ENCODE measurements at places on chromosomes 5 and 9.

DNA sequence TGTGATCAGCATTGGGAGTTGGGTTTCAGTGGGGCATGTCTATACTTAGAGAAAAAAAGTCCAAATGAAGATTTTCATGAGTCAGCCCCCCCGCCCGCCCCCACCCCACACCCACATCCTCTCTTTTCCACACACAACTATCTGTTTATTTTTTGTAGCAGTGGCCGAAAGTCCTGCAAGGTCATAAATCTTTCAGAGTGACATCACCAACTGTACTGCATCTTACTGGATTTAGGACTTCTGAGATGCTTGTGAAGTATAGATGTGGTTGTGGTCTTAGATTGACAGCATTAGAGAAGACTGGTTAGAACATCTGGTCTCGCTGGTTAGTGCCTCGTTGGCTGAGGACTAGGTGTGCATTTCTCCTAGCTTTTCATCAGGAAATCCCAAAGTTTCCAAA, 7.3 kb upstream of the ROPN1L start:
- DNase-seq: no peak

DNA sequence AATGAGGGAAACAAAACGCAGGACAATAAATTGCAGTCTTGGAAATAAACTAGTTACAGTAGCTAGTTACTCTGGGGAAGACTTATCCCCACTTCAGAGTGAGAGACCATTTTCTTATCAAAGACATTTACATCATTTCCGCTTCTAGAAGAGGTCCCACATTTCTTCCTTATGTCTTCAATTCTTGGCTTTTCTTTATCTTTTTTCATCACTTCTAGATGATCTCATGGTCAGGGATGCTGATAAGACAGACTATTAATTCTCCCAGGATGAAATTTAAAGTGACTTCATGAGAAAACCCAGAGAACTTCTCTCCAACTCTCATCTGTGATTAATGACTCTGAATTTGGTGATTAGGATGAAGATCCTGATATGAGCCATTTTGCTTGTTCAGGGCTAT, 229.1 kb downstream of the MTRR start:
- no peak for DNase-seq

GRCh38 chr5:122259995-122260394, 52.0 kb upstream of the SNCAIP start:
- no peak for DNase-seq

DNA sequence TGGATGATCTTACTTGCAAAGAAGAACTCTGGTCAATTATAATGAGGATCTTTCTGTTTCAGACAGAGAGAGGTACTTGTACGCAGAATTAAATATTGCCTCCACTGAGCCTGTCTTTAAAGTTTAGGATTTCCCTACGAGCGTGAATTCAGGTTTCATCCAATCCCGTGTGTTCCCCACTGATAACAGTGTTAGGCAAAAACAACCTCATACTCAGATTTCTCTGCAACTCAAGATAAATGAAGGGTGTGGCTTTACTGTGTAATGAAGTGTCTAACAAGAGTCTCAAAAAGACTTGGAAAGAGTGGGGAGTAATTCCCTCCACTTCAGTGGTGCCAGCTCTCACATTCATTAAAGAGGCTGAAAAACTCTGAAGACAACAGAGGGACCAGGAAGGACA, 53.2 kb upstream of the ACO1 start:
- DNase-seq: no peak

GRCh38 chr5:121019106-121019505, 555.0 kb downstream of the PRR16 start:
- DNase-seq: no peak

DNA sequence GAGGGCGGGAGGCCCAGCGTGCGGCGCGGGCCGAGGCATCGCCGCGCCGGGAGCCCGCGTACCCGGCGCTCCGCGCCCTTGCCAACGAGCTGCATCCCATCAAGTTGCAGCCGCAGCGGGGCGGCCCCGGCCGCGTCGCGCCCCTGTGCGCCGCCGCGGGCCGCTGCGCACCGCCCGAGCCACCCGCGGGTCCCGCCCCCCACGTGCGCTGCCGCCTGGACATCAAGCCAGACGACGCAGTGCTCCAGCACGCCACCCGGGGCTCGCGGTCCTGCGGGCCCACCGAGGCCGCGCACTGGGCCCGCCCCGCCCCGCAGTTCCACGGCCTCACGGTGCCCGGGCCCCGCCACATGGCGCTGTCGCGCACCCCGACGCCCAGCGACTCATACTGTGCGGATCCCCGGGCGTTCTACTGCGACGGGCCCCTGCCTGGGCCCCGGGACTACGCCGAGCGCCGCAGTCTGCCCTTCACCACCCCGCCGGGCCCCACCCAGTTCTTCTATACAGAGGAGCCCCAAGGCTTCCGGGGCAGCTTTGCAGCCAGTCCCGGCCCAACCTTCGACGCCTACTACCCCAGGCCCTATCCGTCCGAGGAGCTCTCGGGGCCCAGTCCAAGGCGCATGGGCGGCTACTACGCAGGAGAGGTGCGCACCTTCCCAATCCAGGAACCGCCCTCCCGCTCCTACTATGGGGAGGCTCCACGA, 2.6 kb downstream of the AJM1 start:
- DNase-seq: no peak

- peak; percentile 54 for DNase-seq
Observed at GRCh38 chr5:116572350-116573278, 2.0 kb downstream of the SEMA6A start.

DNA sequence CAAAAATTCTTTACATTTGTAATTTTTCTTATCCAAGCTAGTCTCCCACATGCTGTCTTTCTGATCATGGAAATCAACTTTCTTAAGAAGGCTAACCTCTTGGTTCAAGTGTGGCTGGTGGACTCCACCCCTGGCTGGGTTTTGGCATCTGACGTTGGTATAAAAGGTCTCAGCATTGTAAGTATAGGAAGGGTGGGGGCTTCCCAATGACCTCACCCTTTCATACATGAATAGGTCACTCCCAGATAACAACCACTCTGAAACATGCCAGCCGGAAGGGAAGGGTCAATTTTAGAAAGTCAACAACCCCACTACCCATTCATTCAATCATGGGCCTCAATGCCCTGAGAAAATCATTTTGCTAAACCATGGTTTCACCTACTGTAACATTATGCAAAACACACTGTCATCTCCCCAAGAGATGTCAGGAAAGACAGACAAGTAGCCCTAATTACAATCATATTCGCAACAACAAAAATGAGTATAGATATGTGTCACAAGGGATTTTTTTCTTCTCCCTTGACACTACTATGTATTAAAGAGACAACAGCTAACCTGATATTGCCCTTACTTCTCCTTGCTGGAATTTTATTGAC, 31.9 kb upstream of the PCSK5 start:
- DNase-seq: no peak

DNA sequence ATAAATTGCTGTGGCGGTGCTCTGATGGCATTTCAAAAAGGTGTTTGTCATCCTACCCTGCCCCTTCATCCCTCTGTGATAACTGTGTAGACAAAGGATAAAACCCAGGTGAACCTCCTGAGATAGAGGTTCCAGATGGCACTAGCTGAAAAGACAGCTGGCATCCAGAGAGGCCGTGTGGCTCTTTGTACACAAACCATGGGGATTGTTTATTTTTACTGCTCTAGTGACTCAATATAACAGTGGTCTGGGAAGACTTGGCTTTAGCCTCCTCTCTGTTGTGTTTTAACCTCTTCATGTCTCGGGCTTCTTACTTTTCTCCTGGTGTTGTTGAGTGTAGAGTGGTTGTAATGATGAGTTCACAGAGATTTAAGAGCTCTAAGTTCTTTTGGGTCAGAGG, 48.8 kb downstream of the SH3GL2 start:
- peak; percentile 70 for DNase-seq

GRCh38 chr5:33579152-33579551, 138.4 kb downstream of the TARS1 start:
- no peak for DNase-seq

GRCh38 chr5:87541033-87541432, 128.3 kb upstream of the CCNH start:
- peak; percentile 9 for DNase-seq

GRCh38 chr5:98637557-98637956, 135.9 kb upstream of the RGMB start:
- no peak for DNase-seq

DNA sequence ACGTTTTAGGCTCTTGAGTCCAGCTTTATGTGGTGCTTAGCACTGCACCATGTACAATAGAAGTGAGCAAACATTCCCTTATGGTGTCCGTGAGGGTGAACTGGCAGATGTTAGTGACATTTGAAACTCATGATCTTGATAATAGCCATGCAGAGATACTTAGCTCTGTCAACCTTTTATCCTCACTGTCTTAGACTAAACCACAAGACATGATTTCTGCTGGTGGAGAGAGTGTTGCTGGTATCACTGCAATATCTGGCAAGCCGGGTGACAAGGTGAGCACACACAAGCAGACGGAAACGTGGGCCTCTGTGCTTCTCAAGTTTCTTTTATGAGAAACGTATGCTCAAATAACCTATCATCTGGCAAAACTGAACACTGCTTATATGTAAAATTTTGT, 68.4 kb downstream of the CAST start:
- DNase-seq: peak; percentile 87

GRCh38 chr5:141647851-141648250, 3.4 kb downstream of the FCHSD1 start:
- DNase-seq: no peak

- no peak for DNase-seq
Observed at GRCh38 chr5:100790170-100790665, 112.9 kb downstream of the ST8SIA4 start.

- DNase-seq: peak; percentile 24
Observed at GRCh38 chr9:121222524-121223171, 21.0 kb upstream of the RAB14 start.

DNA sequence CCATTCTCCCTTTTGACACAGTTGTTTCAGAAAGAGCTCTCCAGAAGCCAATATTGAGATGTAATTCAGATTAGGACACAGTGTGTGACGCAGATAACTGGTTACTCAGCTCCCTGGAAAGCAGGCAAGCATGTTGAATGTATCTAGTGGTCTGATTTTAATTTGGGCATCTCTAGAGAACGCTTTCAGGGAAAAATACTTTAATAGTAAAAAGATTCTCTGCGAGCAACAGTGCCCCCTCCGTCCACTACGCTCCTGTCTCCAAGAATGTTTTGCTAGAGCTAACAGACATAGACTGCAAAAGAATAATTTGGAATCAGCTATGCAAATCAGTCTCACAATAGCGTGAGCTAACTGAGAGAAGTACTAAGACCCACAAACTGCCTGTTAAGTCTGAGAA, 23.3 kb downstream of the CFAP90 start:
- DNase-seq: no peak

- no peak for DNase-seq
Observed at GRCh38 chr9:78097541-78097940, 65.9 kb upstream of the GNAQ start.

- DNase-seq: no peak
Observed at GRCh38 chr5:77356740-77357139, 135.4 kb downstream of the WDR41 start.

GRCh38 chr9:3993773-3994172, 306.1 kb downstream of the GLIS3 start:
- DNase-seq: no peak

- DNase-seq: no peak
Observed at GRCh38 chr5:56460195-56460546, 227.0 kb upstream of the ANKRD55 start.

DNA sequence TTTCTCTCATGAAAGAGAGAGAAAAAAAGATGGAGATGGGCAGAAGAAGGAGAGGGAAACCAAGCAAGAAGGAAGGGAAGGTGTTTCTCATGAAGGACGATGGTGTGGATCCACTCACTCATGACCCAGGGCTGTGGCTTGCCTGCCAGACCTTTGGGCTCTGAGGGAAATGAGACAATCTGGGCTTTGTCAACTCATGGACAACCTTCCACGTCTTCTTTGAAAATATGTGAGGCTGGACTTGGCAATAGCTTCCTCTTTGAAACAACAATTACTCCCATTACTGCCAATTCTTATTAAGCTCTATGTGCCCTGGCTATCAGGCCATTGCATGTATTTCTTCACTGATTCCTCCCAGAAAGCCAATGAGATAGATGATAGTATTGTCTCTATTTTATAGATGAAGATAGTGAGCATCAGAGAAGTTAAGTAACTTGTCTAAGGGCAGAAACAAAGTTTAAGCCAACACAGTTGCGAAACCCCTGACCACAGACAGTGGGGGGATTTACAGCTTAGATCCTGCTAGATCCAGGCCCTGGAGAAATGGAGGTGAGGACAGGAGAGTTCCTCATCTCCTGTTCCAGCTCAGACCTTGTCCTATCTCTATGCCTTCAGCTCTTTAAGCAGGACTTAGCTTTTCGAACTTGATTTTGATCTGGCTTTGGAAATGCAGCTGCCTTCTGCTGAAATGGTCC, 132.4 kb downstream of the GCNT1 start:
- DNase-seq: no peak

GRCh38 chr5:14937254-14937653, 65.7 kb upstream of the ANKH start:
- DNase-seq: no peak
